ENCODE measurements at places on chromosomes 4 and X.

DNA sequence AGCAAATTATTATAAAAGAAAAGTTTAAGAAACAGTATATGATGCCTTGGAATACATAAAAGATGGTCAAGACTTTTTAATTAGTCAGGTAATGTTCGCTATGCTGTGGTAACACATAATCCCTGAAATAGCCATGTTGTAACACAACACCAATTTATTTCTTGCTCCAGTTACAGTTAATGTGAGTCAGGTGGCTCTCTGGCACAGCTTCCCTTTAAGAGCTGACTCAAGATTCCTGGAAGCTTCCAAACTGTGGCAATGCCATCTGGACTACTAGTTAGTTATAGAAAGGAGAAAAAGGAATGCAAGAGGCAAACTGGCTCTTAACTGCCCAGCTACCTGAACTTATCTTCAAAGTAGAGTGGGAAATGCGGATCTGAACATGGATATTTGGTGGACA lies 210.5 kb downstream of the CHM start:
- DNase-seq, result no peak

GRCh38 chr4:22504922-22505321 lies 10.9 kb downstream of the ADGRA3 start:
- DNase-seq, result no peak

DNA sequence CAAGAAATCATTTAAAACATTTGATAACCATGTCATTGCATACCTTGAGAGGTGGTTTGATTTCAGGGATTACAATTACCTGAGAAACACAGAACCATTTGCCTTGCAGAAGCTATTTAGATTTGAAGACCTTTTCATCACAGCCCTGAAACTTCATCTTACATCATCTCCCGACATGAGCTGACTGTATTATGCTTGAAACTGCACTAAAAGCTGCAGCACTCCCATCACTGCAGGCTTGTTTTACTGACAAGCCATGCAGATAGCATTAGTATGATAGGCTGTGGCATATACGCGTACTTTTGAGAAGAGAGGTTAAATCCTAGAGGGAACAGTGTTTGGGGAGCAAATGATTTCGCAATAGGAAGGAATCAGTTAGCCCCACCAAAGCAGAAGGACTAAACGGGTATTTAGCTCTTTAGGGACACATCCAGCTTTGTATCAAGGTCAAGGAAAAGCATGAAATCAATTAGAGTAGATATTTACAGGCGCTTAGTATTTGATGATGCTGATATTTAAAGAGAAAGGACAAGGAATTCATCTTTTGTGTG lies 133.2 kb upstream of the DIAPH2 start:
- no peak for DNase-seq

DNA sequence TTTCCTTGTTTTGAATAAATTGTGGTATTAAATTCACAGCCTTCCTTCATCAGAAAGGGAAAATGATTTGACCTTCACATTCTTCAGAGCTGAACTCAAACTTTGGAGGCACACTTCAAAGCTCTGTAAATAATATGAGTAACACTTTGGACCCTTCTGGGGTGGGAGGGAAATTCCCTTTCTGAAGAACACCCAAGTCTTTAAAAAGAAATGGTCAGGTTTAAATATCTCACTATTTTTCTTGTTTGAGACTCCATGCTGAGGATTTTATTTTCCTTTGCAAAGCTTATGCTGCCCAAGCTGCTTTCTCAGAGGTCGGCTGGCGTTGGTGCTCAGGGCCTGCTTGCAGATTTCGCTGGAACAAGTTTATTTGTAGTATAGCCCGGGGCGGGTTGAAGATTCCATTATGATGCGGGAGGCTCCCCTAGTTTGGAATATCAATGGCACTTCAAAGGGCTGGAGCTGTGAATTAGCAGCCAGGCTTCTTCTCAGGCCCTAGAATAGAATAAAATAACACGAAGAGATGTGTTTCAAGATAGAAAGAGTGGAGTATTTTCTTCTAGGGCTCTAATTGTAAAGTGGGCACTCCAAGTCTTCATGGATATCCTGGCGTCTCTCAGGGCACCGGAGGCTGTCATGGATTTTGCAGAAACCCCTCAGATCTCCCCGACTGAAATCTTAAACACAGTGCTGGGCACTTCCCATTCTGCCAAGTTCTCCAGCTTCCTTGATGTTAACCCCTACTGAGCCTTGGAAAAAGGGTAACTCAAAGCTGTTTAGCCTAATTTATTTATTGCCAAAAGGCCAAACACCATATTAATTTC lies 315.6 kb downstream of the GPAT3 start:
- DNase-seq, result no peak

- DNase-seq, result no peak
Measured at GRCh38 chr4:10466161-10466560, 8.9 kb upstream of the ZNF518B start.

DNA sequence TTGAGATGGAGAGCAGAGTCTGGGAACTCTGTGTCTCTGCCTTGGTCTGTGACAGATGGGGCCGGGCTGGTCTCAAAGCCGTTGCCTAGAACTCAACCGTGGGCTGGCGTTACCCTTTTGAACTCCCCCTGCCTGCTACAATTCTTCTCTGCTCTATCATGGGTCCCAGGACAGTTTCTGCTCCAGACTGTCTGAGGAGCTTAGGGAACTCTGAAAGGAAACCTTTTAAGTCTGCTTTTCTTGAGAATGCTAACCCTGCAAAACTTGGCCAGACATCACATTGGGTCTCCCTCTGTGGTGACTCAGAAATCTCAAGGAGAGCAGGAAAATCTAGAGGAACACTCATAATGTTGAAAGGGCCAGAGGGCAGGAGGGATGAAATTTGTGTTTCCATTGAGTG lies 240.6 kb downstream of the CBR4 start:
- DNase-seq, result no peak

DNA sequence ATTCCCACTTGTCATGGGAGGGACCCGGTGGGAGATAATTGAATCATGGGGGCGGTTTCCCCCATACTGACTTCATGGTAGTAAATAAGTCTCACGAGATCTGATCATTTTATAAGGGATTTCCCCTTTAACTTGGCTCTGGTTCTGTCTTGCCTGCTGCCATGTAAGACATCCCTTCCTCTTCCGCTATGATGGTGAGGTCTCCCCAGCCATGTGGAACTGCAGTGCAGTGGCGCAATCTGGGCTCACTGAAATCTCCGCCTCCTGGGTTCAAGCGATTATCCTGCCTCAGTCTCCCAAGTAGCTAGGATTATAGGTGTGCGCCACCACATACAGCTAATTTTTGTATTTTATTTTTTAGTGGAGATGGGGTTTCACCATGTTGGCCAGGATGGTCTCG lies 2.9 kb downstream of the HPGDS start:
- DNase-seq, result no peak

GRCh38 chrX:31656013-31656412 lies 584.2 kb upstream of the FTHL17 start:
- no peak for DNase-seq

GRCh38 chr4:109708990-109709389 lies 5.7 kb upstream of the CASP6 start:
- no peak for DNase-seq

DNA sequence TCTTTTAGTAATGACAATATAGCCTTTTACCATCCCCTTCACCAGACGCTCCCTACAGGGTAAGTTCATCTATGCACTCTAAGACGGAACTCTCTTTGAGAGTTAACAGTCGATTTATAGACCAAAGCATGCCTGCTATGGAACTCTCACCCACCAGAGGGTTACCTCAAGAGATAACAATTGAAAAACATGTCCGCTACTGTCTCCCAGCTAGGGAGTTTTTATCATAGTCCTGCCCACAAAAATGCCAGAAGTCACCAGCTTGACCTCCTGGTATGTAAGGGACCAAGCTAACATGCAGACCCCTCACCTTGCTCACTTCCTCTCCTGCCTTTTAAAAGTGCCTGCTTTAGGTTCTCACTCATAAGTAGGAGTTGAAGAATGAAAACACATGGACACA lies 16.7 kb upstream of the YTHDC1 start:
- DNase-seq, result no peak

DNA sequence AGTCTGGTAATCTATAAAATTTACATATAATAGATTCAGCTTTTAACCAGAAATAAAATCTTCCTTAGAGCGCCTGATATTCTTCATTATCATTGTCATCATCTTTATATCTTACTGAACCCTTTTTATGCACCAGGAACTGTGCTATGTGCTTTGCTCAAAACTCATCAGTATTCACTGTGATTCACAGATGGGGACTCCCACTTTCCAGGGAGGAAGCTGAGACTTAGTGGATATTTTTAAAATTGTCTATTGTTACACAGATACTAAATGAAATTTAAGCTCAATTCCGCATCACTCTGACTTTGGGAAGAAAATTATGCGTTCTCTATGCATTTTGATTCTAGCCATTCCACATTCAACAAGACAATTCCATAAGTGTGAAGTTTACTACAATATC lies 34.8 kb upstream of the SULT1E1 start:
- DNase-seq, result no peak

GRCh38 chr4:122997463-122998101 lies 75.2 kb upstream of the NUDT6 start:
- DNase-seq, result no peak

GRCh38 chr4:176187624-176188023 lies 7.8 kb downstream of the SPATA4 start:
- DNase-seq, result no peak

GRCh38 chr4:84965553-84966381 lies 723 bp downstream of the WDFY3 start:
- no peak for DNase-seq

GRCh38 chrX:46683048-46683447 lies 75.9 kb downstream of the SLC9A7 start:
- no peak for DNase-seq

- no peak for DNase-seq
Measured at GRCh38 chr4:36333303-36333877, 52.0 kb downstream of the DTHD1 start.

- DNase-seq, result no peak
Measured at GRCh38 chr4:138964716-138965426, 50.7 kb upstream of the NOCT start.

GRCh38 chr4:159352609-159353008 lies 249.7 kb downstream of the RAPGEF2 start:
- no peak for DNase-seq

DNA sequence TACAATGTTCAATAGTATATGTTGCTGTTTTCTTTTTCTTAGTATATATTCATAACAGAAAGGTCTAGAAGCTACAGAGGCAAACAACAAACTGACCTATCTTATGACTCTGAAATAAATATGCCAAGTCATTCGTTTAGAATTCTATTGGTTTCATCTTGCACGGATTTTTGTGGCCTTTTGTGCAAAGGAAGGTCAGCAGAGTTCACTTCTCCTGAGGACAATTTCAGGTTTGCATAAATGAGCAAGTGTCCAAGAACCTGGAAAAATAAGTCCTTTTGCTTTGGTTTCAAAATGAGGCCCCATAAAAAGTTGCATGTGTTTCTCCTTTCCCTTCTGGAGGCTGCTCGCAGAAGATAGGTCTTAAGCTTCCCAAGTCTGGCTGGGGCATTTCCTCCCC lies 156.9 kb downstream of the APBB2 start:
- no peak for DNase-seq

GRCh38 chrX:4936315-4936714 lies 1222.9 kb upstream of the PRKX start:
- DNase-seq, result no peak

DNA sequence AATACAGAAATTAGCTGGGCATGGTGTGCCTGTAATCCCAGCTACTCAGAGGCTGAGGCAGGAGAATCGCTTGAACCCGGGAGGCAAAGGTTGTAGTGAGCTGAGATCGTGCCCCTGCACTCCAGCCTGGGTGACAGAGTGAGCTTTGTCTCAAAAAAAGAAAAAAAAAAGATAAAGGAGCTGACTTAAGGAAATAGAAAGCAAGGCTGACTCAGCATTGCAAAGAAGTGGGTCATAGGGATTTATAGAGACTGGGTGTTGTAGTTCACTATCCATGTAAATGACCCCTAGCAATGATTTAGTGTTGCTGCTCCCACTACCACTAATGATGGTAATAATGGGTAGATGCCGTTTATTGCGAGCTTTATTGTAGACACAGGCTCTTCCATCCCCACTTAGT lies 47.6 kb downstream of the ADD1 start:
- no peak for DNase-seq

DNA sequence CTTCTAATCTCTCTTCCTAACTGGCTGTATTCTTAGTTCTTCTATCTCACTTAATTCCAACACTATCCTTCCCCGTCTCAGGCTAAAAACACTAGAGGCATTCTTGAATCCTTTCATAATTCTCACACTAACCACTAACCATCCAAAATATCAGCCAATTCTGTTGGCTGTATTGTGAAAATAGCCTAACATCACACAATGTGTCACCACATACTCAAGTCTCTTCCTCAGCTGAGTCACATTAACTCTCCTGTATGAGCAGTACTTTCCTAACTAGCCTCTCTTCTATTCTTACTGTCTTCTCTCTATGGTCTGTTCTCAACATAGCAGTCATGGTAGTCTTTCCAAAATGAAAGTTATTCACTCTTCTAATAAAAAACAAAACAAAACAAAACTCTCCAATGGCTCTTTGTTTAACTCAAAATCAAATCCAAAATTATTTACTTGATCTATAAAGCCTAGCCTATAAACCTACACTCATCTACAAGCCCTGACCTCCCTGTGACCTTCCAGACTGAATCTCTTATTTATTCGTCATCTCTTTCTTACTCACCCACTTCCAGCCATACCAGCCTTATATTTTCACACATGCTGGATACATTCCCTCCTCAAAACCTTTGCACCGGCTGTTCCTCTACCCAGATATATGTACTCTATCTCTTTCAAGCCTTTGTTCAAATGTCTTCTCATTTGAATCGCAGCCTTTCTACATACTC lies 445.9 kb downstream of the TLL1 start:
- no peak for DNase-seq

- no peak for DNase-seq
Measured at GRCh38 chrX:142977128-142977914, 48.4 kb upstream of the SPANXN4 start.

DNA sequence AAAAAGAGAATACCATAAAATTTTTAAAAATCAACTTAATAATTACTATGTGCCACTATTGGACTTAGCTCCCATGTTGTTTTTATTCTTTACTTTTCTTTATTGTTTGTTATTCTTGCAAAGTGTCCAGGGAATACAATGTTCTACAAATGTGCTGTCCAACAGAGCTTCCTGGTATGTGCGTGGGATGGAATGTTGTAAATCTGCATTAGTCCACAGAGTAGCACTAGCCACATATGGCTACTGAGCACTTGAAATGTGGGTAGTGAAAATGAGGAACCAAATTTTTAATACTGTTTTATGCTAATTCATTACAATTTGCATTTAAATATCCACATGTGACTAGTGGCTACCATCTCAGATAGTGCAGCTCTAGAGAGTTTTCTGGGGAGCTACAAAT lies 14.3 kb upstream of the CORIN start:
- no peak for DNase-seq

DNA sequence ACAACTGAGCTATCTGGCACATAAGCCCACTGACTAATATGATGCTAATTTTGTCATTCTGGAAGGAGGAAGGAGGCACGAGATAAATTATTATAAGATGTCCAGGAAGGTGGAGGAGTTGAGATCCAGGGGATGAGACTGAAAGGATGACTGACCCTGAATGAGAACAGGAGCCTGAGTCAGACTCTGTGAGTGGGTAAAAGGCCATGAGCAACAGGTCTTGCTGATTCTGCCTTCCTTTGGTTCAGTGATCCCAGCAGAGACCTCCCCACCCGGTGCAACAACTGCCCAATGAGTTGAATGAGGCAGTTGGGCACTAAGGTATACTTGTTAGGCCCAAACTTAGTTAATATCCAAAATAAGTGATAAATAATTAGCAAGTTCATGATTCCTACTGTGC lies 238.1 kb upstream of the GPC4 start:
- DNase-seq, result no peak
